HFF-Myc (cell line): ENCODE measurements at places on chromosomes 5 and 9.

GRCh38 chr5:117590944-117591343 is 1016.3 kb upstream of the SEMA6A start:
- no peak for DNase-seq

- no peak for DNase-seq
Observed at GRCh38 chr9:113005777-113006176, 6.2 kb downstream of the ZNF883 start.

- no peak for DNase-seq
Observed at GRCh38 chr5:176723440-176723839, 76.2 kb downstream of the TSPAN17 start.

GRCh38 chr9:35293376-35293964 is 131.7 kb downstream of the UNC13B start:
- no peak for DNase-seq

GRCh38 chr9:95008151-95008771 is 281.8 kb downstream of the AOPEP start:
- no peak for DNase-seq

DNA sequence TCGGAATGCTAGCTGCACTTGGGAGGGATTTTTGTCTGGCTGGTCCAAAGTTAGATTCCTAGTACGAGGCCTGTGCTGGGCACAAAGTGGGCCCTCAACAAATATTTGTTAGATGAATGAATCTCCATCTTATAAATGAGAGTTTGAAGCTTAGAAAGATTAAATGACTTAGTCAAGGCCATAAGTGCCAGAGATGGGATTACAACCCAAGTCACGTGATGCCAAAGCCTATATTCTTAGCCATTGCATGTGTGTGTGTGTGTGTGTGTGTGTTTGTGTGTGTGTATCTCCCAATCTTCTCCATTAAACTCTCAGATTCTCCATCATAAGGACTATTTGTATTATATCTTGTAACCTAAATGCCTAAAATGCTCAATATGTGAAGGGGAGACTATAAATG is 130.8 kb upstream of the MAP1B start:
- DNase-seq: no peak

GRCh38 chr5:96745844-96746531 is 61.8 kb downstream of the ERAP1 start:
- peak; percentile 45 for DNase-seq

- DNase-seq: no peak
Observed at GRCh38 chr9:77779010-77779409, 130.9 kb upstream of the GNA14 start.

DNA sequence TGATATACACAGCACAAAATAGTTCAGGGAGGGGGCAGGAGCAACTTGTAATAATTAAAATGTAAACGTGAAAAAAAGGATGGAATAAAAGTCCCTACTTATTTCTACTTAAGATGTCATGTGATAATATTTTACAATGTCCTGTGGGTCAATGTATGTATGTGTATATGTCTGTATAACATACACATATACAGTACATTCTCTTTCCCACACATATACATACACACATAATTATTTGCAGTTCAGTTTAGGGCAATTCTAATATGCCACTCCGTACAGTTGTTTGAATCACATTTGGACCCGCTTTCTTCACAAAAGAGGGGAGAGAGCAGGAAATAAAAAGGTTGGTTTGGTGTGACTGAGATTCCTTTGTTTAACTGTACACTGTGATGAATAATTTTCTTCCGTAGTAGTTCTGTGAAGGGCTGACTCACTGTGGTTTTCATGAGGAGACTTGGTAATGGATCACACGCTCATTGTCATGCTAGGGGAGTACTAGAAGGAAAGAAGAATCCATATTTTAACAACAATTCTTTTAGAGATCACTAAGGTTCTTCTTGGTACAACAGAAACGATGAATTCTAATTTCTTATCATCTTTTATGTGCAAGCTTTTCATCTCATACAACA is 26.2 kb upstream of the ACOT12 start:
- peak; percentile 82 for DNase-seq

DNA sequence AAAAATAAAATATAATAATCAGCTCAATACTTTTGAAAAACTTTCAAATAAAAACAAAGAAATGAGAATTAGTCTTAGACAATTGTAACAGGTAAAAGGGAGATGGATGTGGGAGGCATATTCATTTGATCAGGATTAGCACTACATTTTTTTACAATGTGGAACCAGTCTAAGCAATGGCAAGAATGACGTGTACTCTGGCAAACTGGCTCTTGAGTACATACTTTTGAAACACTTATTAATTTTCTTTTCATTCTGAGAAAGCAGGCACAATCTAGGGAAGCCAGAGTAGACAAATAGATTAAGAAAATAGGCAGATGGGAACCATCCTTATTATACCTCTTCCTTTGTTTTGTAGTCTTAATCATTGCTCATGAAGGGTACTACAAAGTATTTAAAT is 79.7 kb downstream of the MEF2C start:
- DNase-seq: no peak

- DNase-seq: no peak
Observed at GRCh38 chr9:129487658-129488483, 133.0 kb downstream of the C9orf50 start.

- DNase-seq: no peak
Observed at GRCh38 chr9:126860077-126860756, at the start of gene ZBTB34. ZBTB34 (plus strand) TSS chr9:126860639; CDS start chr9:126879400, 18,761 bp downstream.

DNA sequence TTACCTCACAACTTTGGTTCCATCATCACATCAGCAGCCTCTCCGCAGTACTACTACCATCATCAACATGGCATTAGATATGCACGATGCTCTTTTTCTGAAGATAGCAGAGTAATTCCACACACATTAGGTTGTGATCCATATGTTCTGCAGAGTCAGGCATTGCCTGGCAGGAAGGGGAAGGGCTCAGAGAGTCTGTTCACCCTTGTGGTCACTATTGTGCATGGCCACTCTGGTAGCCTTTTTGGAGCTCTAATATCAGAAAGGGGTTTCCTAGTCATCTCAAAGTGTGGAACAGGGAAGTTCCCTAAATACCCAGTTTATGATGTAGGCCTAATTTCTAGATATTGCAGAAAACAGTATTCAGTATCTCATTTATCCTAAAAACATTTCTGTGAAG is 373.6 kb downstream of the BNC2 start:
- DNase-seq: no peak

DNA sequence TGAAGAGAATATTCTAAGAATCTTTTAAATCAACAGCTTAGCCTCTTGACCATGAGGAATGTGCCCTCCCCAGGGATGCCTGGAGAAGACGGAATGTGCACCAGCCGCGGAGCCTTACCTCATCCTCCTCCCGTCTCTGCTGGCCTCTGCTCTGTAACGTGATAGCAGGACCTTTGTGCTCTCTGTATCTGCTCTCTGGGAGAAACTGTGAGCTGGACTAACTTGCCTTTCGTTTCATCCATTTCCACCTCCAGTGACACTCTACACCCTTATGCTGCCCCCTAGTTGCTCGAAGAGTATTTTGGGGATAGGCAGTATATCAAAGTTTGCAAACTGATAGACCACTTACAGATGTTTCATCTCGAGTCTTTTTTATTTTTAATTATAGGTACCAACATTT is 141.4 kb downstream of the NPR3 start:
- no peak for DNase-seq

DNA sequence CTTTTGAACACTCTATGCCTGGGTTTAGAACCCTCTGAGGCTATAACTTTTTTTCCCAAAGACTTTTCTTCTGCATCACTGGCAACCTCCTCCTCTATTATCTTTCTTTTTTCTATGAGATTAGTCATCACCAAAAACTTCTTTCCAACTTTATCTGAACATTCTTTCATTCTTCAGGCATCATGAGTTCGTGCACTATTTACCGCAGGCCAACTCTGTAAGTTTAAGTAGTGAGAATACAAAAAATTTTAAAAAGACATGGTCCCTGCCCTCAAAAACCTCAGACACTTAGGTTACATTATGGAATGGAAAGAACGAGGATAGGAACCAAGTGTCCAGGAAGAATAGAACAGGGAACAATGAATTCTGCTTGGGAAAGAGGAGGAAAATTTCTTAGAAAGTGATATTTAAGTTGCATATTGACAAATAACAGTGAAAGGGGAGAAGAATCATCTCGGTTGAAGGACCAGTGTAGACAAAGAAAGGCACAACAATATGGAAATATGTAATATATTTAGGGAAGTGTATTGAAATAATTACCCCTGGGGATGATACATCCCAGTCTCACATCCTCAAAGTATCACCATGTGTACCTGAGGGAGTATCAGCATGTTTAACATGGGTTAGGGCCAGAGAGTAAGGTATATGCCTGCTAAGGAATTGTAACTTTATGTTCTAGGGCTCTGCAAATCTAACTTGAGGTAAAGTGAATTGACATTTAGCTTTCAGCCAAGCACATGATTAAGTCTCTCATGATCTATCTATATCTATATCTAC is 196.5 kb upstream of the NREP start:
- DNase-seq: no peak

GRCh38 chr5:171783051-171783450 is 2.6 kb upstream of the SMIM23 start:
- DNase-seq: no peak

DNA sequence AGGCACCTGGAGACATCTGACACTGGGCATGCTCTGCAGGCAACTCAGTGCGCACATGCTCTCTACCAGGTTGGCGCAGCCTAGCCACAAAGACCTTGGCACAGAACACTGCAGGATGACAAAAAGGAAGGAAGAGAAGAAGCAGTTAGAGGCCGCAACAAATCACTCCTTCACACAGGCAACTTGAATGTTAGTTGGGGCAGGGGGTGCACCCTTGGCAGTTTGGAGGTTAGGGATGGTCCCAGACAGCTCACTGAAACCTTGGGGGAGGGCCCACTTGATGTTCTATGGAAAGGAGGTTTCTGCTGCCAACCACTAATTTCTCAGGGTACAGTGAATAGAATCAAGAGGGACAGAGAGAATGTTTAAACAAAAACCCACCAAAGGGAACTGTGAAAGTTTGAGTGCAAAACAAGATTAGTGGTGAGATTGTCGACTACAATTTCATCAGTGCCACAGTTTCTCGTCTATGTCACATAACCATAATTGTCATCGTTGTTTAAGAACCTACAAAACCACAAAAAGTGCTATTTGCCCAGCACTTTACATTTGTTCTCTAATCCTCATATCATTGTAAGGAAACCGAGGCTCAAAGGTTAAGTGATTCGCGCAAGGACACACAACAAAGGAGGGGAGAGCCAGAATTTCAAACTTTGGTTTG is 48.7 kb downstream of the FBXW11 start:
- no peak for DNase-seq

DNA sequence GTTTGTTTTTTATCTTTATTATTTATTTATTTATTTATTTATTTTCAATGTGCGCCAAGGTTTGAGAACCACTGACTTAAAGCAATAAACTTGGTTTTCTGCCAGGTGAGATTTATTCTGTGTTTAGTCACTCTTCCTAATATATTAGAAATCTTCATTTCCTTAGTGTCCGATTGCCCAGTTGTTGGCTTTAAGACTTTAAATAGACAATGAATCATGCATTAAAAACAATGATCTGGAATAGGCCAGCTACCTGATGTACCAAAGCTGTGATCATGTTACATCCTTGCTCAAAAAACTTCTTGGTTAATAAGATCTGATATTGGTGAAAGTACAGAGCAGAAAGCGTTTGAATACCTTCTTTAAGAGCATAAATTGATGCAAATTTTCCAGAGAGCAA is 52.1 kb upstream of the ERBIN start:
- DNase-seq: peak; percentile 25

GRCh38 chr9:120928483-120929228 is 2.1 kb upstream of the TRAF1 start:
- DNase-seq: no peak

GRCh38 chr5:154709368-154710305 is 45.5 kb upstream of the LARP1 start:
- no peak for DNase-seq

DNA sequence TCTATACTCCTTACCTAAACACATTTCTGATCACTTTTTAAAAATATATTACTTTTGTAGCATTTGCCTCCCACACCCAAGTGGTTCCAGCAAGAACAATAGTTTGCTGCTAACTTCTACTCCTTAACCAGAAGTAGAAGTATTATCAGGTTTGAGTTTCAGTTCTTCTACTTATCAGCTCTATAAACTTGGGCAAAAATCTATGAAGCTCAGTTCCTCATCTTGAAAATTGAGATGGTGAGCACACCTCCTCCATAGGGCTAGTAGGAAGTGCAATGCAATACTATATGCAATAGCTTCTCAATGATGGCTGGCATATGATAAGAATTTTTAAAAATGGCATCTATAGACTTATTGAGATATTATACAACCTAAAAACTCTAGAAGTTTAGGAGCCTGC is 283.7 kb downstream of the TLR4 start:
- DNase-seq: no peak

DNA sequence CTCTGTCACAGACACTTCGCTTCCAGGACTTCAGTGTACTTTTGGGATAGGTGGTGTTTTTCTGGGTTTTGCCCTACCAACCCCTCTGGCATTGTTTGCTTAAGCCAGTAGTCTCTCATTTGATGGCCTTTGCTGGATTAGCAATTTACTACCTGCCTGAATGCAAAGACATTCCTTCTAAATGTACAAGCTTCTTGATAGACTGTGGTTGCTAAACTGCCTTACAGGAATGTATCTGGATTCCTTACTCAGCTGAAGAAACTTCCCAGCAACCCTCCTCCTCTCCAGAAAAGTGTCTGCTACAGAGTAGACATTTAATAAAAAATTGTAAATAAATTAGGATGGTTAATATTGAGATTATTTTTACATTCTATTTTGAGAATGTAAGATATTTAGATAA is 1916.7 kb downstream of the EFNA5 start:
- DNase-seq: no peak

DNA sequence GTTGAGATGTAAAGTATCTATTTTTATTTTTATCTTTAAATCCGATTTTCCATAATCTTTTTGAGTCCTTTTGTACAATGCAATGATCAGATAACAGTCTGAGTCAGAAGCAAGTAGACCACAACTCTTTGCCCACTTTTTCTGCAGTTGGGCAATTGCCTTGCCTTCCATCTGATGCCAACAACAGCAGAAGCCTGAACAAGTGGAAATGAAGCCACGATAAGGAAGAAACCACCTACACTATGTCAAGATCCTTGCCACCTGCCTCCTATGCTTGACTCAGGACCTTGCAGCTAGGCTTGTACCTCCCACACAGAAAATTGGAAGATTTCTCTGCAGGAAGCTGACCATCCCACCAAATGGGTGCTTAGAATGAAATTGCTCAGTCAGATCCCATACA is 78.6 kb downstream of the ANXA1 start:
- no peak for DNase-seq

DNA sequence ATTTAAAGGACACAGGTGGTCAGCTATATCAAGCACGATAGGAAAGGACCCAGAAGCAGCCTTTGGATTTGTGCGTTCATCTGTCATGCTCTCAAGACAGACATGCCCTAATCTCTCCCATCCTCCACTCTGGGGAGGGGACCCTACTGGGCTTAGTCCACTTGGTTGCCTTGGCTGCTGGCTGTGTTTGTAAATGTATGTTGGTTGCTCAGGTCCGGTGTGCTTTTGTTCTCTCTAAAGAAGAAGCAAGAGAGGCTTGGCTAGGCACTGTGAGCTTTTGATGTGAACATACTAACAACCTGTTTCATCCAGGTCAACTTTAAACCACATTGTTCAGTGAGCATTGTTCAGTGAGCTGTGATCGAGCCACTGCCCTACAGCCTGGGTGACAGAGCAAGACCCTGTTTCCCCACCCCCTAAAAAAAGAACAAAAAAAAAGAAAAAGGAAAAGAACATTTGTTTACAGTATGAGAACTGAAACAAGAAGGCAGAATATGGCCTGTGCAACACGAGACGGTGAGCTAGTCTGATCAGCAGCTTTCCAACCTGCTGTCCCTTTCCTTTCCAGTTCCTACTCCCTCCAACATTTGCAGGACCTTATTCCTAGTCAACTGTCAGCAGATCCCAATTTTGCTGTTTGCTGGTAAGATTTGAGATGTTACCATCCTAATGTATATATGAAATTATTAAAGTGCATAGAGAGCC is 228.3 kb downstream of the ARHGAP26 start:
- DNase-seq: no peak
